ENCODE measurements at places on chromosomes 6 and 20.

DNA sequence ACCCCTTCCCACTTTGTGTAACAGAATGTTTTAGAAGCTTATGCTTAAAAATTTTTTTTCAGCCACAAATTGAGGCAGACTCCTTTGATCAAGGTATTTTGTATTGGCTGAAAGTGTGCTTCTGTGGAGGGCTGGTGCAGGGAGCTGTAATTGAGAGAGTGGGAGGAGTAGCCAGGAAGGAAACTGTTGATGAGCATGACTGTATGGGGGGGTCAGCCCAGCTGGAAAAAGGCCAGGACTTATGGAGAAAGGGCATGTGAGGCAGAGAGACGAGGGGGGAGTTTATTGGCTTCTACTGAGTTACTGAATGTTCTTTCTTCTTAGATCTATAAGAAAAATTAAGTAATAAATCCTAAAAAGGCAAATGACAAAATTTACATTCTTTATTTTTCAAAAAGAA lies 13.4 kb downstream of the RFPL4B start:
- DNase-seq, result no peak

DNA sequence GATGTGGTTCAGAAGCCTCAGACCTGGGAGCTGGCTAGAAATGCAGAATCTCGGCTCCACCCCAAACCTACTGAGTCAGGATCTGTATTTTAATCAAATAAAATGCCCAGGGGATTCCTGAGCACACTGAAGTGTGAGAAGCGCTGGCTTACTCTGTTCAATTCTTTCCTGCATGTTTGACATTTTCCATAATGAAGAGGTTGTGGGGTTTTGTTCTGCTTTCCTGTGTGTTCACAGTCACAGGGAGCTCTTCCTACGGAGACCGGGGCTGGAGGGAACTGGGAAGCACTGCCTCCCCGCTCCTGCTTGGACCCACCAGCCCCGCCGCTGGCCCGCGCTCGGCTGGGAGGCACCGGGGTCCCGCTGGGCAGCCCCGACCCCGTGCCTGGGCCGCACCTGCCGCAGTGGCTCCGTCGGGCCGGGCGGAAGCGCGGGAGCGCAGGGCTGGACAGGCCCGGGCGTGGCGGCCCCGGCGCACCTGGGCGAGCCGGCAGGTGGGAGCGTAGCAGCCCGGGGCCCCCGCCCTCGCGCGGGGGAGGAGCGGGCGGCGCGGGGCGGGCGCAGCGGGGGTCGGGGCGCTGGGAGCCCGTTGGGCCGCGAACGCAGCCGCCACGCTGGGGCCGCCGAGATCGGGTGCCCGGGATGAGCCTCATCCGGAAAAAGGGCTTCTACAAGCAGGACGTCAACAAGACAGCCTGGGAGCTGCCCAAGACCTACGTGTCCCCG lies at the start of gene MAPK13:
Gene MAPK13 (plus strand): TSS at position 573 of the 726 bp plus-strand sequence. CDS start 70 bp downstream, at position 643.
- DNase-seq, result no peak

DNA sequence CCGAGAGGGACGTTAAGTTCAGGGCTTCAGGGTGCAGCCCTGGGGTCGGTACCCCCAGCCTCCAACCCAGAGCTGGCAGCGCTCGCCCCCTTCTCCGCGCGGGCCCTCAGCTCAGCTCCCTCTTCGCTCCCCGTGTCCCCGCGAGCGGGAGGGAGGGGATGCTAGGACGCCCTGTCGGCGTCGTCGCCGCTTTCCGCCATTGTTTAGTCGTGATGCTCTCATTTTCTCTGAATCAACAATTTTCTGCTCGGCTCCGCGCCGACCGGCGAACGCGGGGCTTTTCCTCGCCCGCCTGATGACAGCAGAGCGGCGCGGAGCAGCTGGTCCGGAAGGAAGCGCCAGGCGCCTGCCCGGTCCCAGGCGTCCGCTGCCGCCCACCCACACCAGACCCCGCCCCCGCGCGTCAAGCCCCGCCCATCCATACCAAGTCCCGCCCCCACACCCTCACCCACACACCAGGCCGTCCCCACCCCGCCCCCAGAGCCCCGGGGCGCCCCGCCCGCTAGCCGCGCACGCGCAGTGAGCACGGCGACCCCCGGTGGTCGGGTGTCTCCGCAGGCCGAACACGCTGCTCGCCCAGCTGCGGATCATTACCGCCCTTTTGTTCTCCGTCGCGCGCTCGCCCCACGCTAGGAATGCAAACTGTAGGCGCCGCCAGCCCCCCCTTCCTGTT lies 50.1 kb upstream of the SLC32A1 start:
- peak; percentile 48 for DNase-seq

DNA sequence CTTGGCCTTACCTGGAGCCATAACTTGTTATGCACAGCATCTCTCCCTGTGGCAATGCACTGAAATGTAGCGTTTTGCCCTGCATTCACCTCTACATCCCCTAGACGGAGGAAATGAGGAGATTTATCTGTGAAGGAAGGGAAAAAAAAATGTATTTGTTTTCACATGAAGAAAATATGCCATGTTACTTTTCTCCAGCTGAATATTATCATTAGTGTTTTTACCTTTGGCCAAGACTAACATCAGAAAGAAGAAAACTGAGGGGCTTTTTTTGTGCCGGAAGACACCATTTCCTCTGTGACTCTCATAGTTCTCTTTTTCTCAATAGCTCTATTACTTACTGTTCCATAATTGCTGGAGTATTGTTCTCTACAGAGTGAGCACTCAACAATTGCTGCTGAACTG lies 280.4 kb downstream of the PTPRK start:
- DNase-seq, result no peak

GRCh38 chr6:6436946-6437345 lies 116.5 kb upstream of the F13A1 start:
- no peak for DNase-seq
